ENCODE measurements at places on chromosomes 7 and 10.
A peak's percentile ranks its signal among the peaks of the same experiment; 100 is the strongest.

GRCh38 chr10:127243490-127244272 is 47.3 kb upstream of the INSYN2A start:
- DNase-seq = no peak

- DNase-seq = no peak
These were observed 97.2 kb downstream of the FRMD4A start for GRCh38 chr10:14233566-14233965.

GRCh38 chr7:91565499-91566401 is 301.5 kb downstream of the FZD1 start:
- peak; percentile 44 for DNase-seq

- no peak for DNase-seq
These were observed 171.1 kb downstream of the ITGB1 start for GRCh38 chr10:32786968-32787367.

GRCh38 chr7:77413128-77413527 is 3.0 kb downstream of the GSAP start:
- DNase-seq = no peak

- DNase-seq = no peak
These were observed 176.1 kb downstream of the SH3PXD2A start for GRCh38 chr10:103679096-103679790.

- no peak for DNase-seq
These were observed 72.8 kb downstream of the INSYN2A start for GRCh38 chr10:127123626-127124025.

DNA sequence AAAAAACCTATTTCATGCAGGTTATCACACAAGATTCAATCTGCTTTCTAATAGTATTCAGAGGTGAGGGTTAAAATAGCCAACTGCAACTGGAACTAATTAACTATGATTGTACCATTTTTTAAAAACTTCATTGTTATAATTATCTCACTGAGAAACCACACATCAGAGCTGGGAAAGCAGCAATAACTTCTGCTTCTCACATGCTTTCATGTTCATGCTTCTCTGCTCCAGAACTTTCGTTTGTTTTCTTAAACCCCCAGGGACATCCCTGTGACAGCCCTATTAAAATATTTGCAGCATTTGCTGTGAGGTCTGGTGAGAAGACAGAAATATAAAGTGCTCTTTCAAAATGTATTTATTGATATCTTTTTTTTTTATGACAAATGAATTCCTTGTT is 389.0 kb upstream of the SORCS1 start:
- DNase-seq = no peak

DNA sequence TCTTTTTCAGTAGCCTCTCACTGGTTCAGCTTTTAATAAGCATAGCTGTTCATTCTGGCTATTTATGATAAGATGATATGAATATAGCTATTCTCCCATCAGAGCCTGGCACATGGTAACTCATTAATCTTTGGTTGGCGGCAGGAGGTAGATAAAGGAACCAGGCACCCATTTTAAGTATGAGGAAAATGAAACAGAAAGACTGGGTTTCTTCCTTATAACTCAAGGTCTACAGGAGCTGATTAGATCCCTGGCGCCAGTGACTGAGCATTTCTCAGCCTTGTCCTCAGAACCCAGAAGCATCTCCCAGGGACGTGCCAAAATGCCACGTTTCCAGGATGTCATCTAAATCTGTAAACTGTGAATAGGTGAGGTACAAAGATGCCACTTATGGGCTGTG is 141.9 kb downstream of the TCF7L2 start:
- DNase-seq = no peak

- no peak for DNase-seq
These were observed 105.5 kb downstream of the ACTR3B start for GRCh38 chr7:152865011-152865410.

GRCh38 chr10:36606234-36606839 is 519.1 kb upstream of the ANKRD30A start:
- no peak for DNase-seq

- no peak for DNase-seq
These were observed 202.1 kb downstream of the PTEN start for GRCh38 chr10:88065383-88066049.

- no peak for DNase-seq
These were observed 7.5 kb upstream of the FAM171A1 start for GRCh38 chr10:15378569-15378968.

DNA sequence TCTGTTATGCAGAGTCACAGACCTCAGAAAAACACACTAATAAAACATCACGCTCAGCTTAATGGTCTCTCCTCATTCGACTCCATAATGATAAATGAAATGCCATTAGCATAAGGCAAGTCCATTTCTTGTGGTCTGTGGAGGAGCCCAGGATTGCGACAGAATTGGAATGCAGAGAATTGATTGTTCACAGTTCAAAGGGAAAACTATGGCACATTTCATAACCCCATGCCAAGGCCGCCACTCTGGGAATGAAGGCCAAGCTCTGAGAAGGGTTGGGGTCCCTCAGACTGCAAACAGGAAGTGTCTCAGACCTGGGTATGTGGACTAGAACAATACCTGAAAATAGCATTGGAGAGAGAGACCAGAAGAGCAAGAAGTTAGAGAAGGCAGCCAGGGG is 398.9 kb downstream of the ADRA2A start:
- DNase-seq = no peak

DNA sequence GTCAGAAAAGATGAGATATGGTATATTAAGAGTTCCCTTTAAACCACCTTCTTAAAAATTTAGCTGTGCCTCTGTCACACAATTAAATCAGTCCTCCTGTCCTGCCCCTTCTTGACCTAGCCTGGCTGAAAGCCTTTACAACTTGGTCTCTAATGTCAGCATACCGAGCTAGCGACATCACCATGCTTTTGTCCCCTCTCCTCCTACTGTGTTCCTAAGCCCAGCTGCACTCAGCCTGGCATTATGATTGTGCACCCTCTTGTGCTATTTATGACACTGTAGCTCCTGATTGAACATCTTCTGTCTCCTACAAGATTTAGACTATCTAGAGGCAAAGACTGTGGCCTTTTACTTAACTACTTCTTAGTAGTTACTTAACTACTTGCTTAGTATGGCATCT is 29.2 kb downstream of the TDRD1 start:
- no peak for DNase-seq

DNA sequence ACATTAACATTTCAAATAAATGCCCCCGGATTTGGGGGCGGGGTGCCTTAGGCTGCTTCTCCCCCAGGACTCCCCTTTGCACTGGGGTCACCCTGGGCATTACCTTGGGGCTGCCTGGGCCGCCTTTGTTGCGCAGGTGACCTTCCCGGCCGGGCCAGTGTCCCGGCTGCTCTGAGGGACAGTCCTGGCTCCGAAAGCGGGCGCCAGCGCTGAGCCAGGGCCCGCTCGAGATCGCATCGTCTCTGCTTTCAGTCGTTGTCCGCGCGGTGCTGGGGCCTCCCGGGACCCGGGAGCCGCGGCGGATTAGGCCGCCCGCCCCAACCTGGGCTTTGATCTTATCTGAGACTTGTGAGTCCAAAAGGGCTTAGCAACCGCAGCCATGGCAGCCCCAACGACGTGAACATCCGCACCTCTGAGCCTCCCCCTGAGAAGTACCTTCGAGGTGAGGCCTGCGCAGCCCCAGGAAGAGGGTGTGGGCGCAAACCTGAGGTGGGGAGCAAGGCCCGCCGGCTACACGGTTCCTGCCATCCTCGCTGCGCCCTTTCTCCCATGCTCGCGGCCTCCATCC is 14.8 kb upstream of the WAPL start:
- DNase-seq = no peak

DNA sequence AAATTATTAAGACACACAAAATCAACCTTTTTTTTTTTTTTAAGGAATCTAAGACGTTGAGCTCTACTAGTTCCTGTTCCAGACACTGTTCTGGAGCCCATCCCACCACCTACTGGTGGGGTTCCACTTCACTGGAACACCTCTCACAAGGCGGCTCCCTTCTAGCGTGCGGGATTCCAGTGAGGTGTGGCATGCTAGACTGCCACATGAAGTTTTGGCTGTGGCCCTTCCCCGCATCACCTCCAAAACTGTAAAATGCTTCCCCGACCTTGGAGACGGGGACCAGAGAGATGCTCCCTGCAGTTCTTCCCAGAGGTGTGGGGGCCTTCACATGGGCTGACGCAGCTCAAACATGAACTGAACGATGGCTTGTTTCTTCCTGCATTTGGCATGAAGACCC is 12.6 kb downstream of the FAM53B start:
- DNase-seq = no peak

GRCh38 chr7:131471250-131472004 is 85.0 kb downstream of the PODXL start:
- peak; percentile 43 for DNase-seq

GRCh38 chr10:97095701-97096260 is 90.0 kb downstream of the SLIT1 start:
- no peak for DNase-seq

DNA sequence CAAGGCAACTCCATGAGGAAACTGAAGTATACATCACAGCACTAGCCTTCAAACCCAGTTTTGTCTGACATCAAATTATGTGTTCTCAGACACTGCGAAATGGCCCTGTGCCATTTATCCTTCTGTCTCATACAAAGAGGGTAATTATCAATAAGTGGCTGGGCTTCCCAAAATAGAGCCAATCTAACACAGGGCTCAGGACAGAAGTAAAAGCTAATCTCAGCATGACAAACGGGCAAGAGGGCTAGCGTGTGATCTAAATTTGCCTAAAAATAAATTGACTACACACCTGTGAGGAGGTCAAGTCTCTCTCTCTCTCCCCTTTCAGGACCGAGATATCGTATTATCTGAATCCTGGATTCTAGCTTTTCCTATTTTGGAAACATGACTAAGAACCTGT is 67.2 kb downstream of the DGKB start:
- peak; percentile 98 for DNase-seq

GRCh38 chr7:23470330-23471105 is at the start of gene IGF2BP3:
TSS of gene IGF2BP3 (minus strand) at chr7:23470491. CDS start at chr7:23470110, 381 bp downstream.
- DNase-seq = peak; percentile 97

GRCh38 chr7:108270385-108271015 is 140.3 kb upstream of the LAMB4 start:
- no peak for DNase-seq
